ENCODE measurements at places on chromosomes 6 and 20.
A peak's percentile ranks its signal among the peaks of the same experiment; 100 is the strongest.

GRCh38 chr20:21246161-21246560 lies 57.0 kb upstream of the XRN2 start:
- no peak for DNase-seq

DNA sequence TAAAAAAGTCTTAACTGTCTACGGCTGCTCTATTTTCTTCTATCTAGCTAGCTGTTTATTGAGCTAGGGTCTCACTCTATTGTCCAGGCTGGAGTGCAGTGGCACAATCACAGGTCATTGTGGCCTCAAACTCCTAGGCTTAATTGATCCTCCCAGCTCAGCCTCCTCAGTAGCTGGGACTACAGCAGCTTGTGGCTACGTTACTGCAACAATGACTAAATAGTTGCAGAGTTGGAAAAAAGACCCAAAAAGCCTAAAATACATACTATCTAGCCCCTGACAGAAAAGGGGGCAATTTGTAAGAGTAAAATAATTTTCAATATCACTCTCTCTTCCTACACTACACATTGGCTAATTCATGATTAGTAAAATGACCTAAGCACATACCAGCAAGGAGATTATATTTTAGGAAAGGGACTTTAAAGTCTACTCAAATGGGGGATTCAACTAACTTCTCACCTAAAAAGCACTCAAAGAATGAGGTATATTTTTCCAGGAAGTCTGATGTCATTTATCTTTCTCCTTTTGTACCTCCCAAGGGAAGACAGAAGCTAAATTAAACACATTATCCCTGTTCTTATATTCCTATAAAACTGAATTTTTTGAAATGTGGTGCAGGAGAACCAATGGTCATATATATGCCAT lies 82.8 kb downstream of the ZMYND8 start:
- no peak for DNase-seq

DNA sequence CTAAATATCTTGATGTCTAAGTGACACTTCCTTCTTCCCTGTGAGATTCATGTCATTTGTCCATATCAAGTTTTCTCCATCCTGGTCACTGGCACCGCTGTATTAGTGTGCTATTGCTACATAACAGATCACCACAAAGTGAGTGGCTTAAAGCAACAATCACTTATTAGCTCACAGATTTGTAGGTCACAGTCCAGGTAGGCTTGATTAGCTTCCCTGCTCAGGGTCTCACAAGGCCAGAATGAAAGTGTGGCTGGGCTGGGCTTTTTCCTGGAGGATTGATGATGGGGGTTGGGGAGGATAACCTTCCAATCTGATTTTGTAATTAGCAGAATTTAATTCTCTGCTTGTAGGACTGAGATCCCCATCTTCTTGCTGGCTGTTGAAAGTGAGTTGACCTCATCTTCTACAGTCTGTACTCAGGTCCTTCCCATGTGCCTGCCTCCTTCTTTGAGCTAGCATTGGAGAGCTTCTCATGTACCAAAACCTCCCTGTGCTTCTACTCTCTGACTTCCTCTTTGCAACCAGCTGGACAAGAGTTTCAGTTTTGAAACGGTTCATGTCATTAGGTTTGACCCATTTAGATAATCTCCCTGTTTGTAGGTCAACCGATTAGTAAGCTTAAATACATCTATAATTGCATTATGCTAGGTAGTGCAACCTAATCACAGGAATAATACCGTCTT lies 152.4 kb upstream of the MAN1A1 start:
- no peak for DNase-seq

GRCh38 chr20:43009532-43009931 lies 180.2 kb downstream of the PTPRT start:
- DNase-seq, result no peak

DNA sequence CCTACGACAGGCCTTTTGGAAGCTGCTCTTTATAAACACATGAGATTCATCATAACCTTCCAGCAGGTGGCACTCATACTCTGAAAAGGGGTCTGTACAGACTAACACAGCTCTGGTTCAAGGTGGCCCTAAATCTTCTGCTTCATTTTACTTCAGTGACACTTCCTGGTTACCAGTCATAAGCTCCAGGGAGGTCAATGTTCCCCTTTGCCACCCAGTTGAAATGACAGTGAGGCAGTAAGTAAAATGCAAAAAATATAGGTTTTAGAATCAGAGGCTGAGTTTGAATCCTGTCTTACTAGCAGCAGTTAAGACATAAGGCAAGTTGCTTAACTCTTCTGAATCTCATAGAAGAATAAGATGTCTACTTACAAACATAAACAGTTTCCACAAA lies 132.8 kb downstream of the CDK19 start:
- DNase-seq, result peak; percentile 41

DNA sequence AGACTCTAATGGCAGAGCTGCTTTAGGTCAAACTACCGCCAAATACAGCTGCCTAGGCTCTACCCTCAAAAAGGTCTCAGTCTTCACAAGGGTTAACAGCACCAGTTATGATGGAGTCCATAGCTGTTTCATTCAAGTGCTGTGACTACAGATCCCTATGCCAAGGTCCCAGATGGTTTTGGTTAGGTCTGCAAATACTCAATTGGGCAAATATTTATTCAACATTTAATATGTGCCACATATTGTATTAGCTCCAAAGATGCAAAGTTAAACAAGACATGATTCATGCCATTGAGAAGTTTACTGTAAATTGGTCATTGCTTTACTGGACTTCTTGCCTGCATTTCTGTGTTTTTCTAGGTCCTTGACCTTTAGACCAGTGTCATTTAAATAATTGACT lies 55.8 kb upstream of the TFAP2D start:
- no peak for DNase-seq

- no peak for DNase-seq
Observed at GRCh38 chr6:112773187-112773586, 426.1 kb downstream of the RFPL4B start.

- DNase-seq, result no peak
Observed at GRCh38 chr6:149560736-149561135, 5.4 kb upstream of the GINM1 start.

DNA sequence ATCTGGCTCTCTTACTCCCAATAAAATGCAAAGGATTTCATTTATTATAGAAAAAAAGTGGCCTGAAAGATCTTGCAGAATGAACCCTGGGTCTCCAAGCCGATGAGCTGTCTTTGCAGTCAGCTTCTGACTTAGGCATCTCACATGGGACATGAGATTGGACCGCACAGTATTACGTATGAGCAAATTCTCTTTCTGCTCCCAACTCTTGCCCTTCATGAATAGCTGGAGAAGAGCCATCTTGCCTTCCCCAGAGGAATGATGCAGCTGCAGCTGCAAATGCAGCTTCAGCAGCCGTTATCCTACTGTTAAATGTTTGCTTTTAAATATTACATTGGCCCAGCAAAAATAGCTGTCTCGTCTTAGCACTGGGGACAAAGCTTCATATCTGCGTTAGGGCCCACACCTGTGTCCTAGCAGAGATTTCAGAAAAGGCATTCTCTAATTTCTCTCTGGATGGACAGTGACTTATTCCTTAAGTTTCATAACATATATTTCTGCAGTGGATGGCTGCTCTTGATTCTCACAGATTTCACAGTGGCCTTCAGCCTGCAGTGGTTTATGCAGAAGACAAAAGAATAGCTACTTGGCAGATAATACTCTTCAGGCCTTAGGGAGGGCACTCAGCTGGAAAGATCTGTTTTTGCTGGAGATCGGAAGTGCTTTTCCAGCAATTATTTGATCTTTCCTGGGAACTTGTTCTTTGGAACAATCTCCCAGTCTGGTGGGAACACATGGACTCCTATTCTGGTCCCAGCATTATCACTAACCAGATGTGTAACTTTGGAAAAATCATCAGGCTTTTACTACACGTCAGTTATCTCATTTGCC lies 129.2 kb downstream of the FYN start:
- peak; percentile 78 for DNase-seq

DNA sequence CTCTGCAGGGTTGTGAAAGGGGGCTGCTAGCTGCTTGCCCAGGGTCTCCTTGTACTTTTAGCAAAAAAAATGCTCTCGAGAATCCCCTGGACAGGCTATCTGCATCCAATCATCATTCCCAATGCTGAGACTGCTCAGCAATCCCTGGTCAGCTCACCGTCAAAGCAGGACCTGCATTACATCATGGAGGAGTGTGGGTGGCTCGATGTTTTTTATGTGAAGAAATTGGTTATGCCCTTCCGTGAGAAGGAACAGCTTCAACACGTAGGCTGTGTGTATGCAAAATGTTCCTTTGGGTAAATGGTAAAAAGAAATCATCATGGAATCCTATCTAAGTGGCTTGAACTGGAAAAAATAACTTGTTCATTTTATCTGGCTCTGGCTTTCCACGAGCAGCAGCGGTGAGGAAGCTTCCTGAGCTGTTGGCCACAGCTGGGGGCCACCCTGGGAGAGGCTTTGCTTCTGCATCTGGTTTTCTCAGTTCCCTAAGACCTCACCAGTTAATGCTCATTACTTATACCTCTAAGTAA lies 111.4 kb downstream of the FYN start:
- peak; percentile 56 for DNase-seq

DNA sequence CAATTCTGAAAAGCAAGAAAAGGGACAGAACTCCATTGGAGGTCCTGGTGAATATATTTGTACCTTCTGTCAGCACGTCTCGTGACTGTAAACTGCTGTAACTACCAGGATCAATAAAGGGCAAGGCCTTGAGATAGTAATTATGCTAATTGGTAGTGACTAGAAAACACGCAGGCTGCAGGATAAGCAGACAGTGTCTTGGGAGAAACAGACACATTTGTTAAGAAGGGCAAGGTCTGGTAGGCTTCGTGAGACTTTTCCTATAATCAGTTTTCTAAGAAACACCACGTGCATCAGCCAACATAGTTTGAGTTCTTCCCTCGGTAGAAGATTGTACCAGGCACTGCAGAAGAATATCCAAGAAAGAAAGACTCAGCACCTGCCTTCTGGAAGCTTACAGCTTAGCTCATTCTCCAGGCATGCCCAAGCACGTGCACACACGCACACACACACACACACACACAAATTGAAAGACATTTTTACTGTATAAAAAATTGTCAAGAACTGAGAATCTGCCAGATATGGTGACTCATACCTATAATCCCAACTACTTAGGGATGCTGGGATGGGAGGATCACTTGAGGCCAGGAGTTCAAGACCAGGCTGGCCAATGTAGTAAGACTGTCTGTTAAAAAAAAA lies 167.0 kb upstream of the SASH1 start:
- DNase-seq, result no peak

DNA sequence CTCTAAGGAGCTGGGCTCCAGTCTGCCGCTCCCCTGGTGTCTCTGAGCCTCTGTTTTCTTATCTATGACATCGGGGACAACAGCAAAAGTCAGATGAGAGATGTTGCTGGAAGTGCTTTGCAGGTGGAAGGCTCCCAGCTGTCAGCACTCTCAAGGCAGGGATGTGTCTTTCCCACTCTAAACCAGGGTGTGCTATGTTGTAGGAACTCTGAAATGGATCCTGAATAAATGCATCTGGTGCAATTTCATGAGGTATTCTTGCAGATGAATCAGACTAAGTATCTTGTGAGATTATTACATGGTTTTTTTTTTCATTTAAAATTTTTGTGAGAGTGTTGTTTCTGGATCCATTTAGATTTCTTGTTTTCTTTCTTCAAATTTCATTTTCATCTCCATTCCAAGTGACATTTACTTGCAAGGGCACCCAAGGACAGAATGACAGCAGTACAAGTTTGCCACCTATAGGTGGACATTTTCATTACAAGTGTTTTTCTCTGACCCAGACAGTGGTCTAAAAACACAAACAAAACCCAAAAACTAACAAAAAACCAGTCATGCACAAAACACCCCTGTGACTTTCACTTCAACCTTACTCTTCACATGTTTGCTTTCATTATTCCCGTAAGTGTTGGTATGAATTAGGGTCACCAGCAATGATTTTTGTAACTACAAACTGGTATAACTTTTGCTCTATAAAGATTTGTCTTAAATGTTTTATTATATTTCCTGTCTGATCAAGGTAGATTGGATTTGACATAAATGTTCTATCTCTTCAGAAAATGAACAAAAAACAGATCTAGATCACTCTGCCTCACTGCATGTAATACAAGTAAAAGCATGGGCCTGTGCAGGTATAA lies 14.7 kb upstream of the SIM1 start:
- no peak for DNase-seq

GRCh38 chr6:116215414-116215813 lies 38.5 kb downstream of the TSPYL4 start:
- no peak for DNase-seq

- DNase-seq, result no peak
Observed at GRCh38 chr6:26019967-26020328, 57.3 kb downstream of the TRIM38 start.

DNA sequence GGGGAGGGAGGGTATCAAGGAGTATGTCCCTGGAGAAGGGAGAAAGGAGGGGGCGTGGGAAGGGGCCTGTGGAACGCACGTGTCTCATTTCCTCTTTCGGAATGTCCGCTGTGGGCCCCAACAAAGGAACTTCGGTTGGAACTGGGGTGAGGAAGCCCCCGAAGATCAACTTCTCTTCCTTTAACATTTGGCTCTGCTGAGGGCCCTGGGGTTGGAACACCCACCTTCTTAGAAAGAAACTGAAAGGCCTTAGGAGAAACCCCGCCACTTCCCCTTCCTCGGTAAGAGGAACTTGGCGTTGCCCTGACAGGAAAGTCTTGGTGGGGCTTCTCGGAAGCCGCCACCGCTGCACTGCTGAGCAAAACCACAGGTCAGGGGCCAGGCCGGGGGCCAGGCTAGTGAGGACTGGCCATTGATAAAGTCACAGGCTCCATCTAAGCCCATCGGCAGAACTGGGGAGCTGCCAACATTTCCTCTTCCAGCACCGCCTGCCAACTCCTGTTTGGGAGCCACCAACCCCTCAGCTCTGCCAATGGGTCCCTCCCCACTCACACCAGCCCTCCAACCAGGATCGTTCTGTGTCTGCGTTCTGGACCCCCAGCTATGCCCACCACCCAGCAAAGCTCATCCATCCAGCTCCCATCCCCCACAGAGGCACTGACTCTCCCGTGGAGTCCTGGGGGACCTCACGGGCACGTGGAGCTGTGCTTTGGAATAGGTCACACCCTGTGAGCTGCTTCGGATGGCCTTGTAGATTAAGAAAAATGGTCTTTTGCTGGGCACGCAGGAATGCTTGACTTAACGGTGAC lies 44.8 kb downstream of the FGD2 start:
- no peak for DNase-seq

DNA sequence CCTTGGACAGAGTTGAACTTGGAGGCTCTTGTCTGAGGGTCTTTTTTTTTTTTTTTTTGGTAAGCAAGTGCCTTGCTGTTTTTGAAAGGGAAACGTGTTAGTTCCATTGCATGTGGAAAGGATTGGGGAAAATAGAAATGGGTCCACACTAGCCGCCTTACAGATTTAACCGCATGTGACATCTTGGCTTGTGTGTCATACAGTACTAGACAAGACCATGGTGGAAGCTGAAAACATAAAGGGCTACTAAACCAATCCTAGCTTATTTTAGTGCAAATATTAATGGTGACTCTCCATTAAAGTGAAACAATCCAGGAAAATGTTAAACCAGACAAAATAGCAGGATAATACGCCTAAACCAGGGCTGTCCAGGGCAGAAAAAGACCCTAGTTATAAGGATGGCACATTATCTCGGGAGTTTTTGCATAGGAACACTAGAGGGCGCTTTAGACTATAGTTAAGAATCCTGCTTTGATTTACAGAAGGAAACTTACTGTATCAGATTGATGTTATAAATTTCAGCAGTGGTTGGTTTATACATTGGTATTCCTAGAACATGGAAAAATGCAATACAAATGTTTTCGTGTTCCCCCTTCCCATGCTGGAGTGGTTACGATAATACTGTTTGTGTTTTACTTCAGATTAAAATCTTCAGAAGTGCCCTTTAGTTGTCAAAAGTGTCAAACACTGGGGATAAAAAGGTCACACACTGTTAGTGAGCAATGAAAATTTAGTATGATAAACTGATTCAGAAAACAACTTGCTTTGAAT lies 59.8 kb upstream of the DEK start:
- no peak for DNase-seq

GRCh38 chr6:155690820-155691219 lies 235.2 kb upstream of the NOX3 start:
- DNase-seq, result no peak

Data from brain pericyte (primary cell).